A375 (cell line): ENCODE measurements at places on chromosomes 7 and 10. TPM values are rescaled to one million over a fixed set of nuclear protein-coding genes. Genes with fewer than 3 reads are reported as not detected.

Gene EGR2
- total RNA-seq = 0.34 and 0.72 TPM in 2 replicates

Gene INSYN2A
- not detected in 2 replicates for total RNA-seq

Gene HABP2
- total RNA-seq = 0.08 TPM in 1 of 2 replicates, not detected in the other

Gene ARMC3
- not detected in 2 replicates for total RNA-seq

Gene BEND7
- total RNA-seq = 5.4 and 6.7 TPM in 2 replicates

Gene GRID2IP
- 0.04 TPM in 1 of 2 replicates, not detected in the other for total RNA-seq

Gene FAM25A
- total RNA-seq = not detected in 2 replicates

Gene FAM24A
- total RNA-seq = not detected in 2 replicates

Gene SPDYE1
- total RNA-seq = not detected in 2 replicates

Gene WEE2
- total RNA-seq = not detected in 2 replicates

Gene KLF6
- total RNA-seq = 19.4 and 21.2 TPM in 2 replicates

Gene ACSL5
- total RNA-seq = 1.4 and 2.0 TPM in 2 replicates

Gene SYCE1
- not detected in 2 replicates for total RNA-seq
